Mesendoderm (in vitro differentiated cells): ENCODE measurements at places on chromosomes 7 and 10.

GRCh38 chr10:82210331-82210730, 335.3 kb downstream of the NRG3 start:
- DNase-seq: no peak

- DNase-seq: peak; percentile 78
Observed at GRCh38 chr10:90222372-90222771, 521.0 kb downstream of the KIF20B start.

GRCh38 chr7:50358779-50359178, 54.3 kb downstream of the IKZF1 start:
- no peak for DNase-seq

DNA sequence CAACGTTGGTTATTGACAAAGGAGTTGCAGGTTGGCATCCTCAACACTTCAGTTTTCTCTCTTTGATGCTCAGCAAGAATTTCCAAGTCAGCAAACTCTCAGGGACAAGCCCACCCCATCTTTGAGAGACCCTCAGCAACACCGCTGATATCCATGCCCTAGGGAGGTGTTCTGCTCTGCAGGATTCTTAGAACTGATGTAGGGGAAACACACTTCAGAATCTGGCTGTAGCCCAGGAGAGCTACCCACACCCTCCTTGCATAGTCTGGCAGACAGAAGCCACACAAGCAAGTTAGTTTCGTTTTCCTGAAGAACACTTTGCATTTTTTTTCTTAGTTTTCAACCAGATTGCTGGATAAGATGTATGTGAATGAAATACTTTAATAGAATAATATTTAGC, 822 bp downstream of the SAMD9L start:
- DNase-seq: no peak

GRCh38 chr7:28908775-28909174, 49.4 kb downstream of the TRIL start:
- no peak for DNase-seq

DNA sequence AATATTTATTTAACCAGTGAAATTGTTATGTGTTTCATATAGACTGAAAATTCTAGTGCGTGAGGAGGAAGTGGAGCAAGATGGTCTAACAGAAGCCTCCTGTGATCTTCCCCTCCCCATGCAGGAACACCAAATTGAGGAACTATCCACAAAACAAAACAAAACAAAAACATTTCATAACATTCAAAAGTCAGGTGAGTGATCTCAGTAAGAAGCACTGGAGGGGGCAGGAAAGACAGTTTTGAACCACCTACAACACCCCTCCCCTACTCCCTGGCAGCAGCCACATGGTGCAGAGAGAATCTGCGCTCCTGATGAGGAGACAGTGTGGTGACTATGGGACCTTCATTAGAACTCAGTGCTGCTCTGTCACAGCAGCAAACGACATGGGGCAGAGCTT, 221.9 kb upstream of the SEMA3C start:
- DNase-seq: no peak

DNA sequence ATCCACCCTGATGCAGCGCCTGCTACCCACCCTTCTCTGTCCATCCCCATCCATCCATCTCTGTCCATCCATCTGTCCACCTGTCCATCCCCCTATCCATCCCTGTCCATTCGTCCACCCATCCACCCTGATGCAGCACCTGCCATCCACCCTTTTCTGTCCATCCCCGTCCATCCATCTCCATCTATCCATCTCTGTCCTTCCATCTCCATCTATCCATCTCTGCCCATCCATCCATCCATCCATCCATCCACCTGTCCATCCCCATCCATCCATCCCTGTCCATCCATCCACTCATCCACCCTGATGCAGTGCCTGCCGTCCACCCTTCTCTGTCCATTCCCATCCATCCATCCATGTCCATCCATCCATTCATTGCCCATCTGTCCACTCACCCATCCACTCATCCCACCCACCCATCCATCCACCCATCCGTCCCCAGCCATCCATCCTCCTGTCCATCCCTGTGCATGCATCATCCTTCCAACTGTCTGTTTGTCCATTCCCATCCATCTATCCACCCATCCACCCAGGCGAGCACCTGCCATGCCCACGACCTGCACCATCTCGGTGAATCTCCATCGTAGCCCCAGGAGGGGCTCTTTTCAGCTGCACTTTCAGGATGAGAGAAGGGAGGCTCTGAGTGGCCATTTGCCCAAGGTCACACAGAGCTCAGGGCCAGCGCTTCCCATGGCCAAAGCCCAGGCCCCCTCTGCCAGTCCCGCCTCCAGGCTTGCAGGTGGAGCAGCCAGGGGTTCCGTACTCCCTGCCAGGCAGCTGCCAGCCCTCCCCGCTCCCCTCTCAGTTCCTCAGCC, 137.4 kb downstream of the LHPP start:
- no peak for DNase-seq

- no peak for DNase-seq
Observed at GRCh38 chr10:103157246-103157645, 35.8 kb downstream of the NT5C2 start.

- no peak for DNase-seq
Observed at GRCh38 chr7:42012786-42013360, 224.1 kb downstream of the GLI3 start.

DNA sequence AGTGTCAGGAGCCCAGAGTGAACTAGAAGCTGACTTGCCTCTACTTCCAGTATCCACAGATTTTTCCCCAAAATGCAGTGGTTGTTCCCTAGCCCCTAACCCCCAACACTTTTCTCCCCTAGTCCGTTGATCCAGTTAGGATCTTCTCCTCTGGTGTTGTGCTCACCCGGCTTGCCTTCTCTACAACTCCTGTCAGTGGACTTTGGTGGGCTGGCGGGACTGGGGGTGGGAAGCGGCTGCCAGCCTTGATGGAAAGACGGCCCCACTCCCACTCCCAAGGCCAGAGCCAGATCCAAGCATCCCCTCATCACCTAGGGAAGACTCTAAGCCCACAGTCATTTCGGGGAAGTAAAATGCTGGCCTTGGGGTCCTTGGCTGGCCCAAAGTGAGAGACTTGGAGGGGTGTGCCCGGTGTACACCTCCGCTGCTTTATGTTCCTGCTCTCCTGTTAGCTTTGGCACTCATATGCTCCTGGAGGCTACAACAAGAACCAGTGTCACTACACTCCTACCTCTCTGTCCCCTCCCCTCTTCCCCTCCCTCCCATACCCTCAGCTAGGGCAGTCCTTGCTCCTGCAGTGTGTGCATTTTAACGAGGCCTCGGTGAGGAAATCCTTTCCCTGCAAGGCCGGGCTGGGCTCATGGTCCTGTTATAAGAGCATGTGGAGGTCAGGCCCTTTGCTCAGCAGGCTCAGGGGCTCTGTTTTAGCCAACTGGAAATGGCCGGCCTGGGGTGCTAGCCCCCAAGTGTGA, 930 bp upstream of the HOXA10 start:
- DNase-seq: peak; percentile 52

DNA sequence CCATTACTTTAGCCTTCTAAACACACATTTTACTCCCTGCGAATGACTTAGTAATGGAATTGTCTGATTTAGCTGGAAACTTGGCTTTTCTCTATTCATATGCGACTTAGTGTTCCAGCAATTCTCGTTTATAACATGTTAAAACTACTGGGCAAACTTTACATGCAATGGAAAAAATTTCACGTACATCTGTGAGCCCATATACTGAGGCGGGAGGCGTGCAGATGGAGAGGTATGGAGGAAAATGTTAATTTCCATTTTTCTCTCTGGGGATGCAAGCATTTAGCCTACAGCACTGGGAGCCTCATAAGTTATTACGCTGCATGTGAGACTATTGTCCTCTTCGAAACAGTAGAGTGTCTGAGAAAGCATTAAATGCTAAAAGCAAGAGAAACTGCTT, 591.5 kb upstream of the ANKRD30A start:
- DNase-seq: no peak

- no peak for DNase-seq
Observed at GRCh38 chr10:86782701-86783418, 26.4 kb downstream of the BMPR1A start.

DNA sequence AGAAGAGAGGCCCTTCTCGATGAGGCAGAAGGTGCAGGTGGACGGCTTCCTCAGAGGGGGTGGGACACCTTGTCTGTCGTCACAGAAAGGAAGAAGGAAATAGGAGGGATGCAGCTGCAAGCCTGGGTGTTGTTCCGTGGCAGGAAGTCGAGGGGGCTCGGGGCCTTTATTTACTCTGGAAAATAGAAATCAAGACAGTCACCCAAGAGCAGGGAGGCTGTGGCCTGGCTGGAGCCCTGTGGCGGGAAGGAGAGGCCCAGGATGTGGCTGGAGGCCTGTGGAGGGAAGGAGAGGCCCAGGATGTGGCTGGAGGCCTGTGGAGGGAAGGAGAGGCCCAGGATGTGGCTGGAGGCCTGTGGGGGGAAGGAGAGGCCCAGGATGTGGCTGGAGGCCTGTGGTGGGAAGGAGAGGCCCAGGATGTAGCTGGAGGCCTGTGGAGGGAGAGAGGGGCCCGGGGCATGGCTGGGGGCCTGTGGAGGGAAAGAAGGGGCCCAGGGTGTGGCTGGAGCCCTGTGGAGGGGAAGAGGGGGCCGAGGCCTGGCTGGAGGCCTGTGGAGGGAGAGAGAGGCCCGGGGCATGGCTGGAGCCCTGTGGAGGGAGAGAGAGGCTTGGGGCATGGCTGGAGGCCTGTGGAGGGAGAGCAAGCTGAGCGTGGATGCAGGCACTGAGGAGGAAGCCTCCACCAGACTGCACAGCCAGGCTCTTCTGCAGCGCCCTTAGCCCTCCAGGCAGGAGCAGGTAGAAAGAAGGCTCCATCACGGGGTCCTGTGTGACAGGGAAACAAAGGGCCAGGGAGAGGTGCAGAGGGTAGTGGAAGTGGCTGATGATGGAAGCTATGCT, 97.3 kb upstream of the SFMBT2 start:
- no peak for DNase-seq

DNA sequence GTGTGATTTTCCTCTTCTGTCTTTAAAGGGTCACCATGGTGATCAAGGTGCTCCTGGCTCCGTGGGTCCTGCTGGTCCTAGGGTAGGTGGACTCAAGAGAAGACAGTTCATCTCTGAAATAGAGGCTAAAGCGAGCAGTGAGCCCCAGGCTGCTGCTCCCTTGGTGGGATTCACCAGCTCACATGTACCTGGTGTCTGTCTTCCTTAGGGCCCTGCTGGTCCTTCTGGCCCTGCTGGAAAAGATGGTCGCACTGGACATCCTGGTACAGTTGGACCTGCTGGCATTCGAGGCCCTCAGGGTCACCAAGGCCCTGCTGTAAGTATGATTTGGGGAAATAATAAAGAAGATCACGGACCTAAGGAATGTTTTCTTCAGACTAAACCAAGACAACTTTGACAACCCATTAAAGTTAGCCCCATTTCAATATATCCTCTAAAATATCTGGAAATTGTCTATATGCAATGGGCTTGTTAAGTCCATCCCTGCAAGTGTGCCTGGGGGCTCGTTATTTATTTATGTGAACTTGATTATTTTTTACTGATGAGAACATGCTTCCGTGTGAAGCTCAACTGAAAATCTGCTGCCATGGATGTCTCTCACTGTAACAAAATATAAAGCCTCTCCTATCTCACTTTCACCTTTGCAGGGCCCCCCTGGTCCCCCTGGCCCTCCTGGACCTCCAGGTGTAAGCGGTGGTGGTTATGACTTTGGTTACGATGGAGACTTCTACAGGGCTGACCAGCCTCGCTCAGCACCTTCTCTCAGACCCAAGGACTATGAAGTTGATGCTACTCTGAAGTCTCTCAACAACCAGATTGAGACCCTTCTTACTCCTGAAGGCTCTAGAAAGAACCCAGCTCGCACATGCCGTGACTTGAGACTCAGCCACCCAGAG, 32.5 kb downstream of the COL1A2 start:
- no peak for DNase-seq
